ENCODE measurements at places on chromosomes 12 and 14.

GRCh38 chr14:29868000-29868399 is 59.6 kb downstream of the PRKD1 start:
- DNase-seq = no peak

DNA sequence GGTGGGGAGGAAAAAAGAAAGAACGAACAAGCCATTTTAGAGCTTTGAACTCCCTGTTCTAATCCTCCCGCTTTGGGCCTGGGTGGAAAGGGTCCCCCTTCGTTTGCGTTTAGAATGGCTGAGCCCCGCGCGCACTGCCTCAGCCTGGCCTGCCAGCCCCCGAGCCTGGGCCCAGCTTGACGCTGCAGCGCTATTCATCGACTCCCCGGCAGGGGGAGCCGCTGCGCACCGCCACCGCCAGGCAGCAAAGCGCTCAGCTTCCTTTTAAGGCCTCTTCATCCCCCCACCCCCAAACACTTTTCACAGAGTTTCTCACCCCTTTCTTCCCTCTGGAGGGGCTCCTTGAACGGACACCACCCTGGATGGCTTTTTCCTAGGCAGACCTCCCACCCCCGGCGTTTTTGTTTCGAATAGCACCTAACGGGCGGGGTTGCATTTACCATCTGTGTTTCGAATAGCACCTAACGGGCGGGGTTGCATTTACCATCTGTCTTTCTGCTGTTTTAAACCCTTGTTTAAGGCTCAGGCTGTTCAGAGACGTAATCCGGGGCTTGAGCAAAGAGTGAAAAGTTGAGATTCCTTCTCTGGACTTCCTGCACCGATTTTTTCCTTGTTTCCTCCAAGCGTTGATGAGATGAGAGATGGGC is 56.4 kb upstream of the PIWIL1 start:
- DNase-seq = no peak

GRCh38 chr14:47012533-47013280 is 361.1 kb upstream of the RPL10L start:
- DNase-seq = no peak

- DNase-seq = no peak
Observed at GRCh38 chr12:49783917-49784676, 42.7 kb downstream of the TMBIM6 start.

- DNase-seq = no peak
Observed at GRCh38 chr14:61140271-61140670, 140.9 kb downstream of the TMEM30B start.

DNA sequence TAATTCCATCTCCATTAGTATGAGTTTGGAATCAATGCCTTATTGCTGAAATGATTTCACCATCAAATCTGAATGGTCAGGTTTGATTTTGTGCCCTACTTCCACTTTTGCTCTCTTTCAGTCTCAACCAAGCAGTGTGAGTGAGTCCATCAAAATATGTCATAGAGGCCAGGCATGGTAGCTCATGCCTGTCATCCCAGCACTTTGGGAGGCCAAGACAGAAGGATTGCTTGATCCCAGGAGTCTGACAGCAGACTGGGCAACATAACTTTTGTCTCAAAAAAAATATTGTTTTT is 22.0 kb upstream of the HSP90B1 start:
- no peak for DNase-seq

GRCh38 chr12:26843311-26843710 is 10.3 kb upstream of the ITPR2 start:
- DNase-seq = no peak

- no peak for DNase-seq
Observed at GRCh38 chr12:6553051-6553868, 2.6 kb downstream of the IFFO1 start.
